ENCODE measurements at places on chromosomes 11 and 22. TPM values are rescaled to one million over a fixed set of nuclear protein-coding genes. Genes with fewer than 3 reads are reported as not detected.

- DNase-seq, result no peak
These were observed 13.5 kb downstream of the FBLN1 start for GRCh38 chr22:45516163-45516562.

DNA sequence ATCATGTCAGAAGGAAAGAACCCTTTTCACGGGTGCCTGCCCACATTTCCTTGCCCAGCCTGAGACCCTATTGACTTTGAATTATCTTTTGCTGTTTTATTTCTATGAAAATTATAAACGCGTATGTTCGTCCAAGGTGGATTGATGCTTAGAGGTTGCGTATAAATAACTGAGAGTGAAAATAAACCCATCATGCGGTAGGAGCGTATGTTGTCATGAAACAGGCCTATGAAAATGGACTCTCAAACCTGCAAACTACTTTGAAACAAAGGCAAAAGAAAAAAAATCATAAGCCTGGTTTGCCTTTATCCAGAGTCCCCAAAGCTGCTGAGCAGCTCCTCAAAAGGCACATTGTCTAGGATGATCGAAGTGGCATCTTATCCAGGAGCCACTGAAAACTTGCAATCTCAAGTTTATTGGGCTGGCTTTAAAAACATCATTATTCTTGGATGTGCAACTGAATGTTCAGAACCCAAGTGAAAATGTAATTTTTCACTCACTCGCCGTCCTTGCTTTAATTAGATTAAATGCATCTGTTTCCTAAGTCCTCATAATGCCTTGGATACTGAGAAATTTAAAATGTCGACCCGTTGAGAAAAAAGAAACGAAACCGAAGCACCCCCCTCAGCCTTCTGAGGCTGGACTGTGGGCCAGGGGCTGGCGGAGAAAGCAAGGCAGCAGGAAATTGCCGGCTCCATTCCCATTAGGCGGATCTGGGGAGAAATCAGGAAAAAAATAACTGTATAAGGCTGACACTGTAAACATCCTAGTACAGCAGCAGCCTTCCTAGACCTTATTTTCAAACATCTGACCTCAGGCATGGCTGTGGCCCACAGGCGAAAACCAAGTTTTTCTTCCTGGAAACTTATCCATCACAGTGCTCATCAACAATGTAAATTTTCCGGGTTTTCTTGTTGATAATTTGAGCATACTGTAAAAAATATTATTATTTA, 82.9 kb upstream of the PPARA start:
- DNase-seq, result peak; percentile 68

GRCh38 chr11:130467116-130467900, 18.9 kb downstream of the ADAMTS15 start:
- no peak for DNase-seq

GRCh38 chr11:14645015-14645912, 1.7 kb downstream of the PDE3B start:
- DNase-seq, result peak; percentile 14

- peak; percentile 79 for DNase-seq
These were observed 20.6 kb downstream of the MORC2 start for GRCh38 chr22:30947816-30948454.

Gene CLNS1A
- 419 TPM for total RNA-seq

Gene TNRC6B
- total RNA-seq, result 19.1 TPM

- peak; percentile 32 for DNase-seq
These were observed 147.2 kb downstream of the TRPC6 start for GRCh38 chr11:101436511-101437142.

GRCh38 chr11:6627762-6628241, 8.6 kb upstream of the TPP1 start:
- no peak for DNase-seq

Gene THRSP
- total RNA-seq, result not detected

DNA sequence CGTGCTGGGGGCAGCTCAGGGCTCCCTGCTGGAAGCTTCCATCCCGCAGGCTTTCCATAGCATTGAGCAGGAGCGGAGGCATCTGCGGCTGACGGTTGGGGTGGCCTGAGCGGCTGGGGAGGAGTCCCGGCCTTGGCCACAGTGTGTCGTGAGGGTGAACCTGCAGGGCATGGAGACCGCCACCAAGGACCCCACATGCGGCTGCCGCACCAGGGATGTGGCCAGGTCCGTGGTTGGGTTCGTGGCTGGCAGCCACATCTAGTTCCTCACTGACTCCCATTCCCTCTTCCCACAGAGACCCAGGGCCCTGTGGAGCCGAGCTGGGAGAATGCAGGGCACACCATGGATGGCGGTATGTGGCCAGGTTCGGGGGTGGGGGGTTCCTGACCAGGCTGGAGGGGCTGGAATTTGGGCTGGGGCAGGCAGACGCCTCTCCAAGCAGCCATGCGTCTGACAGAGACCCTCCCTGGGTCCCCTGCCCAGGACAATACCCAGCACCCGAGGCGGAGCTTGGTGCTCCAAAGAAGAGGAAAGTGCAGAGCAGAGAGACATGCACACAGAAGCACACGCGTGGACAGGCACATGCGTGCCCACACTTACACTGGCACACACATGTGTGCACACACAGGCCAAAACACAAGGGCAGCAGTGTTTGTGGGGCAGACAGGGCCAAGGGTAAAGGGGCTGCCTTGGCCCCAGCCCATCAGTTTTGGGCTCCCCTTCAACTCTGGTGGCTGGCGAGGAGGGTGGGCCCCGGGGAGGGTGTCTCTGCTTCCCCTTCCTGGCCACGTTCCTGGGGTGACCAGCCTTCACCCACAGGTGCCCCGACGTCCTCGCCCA, 2.7 kb downstream of the MUC5B start:
- DNase-seq, result no peak

DNA sequence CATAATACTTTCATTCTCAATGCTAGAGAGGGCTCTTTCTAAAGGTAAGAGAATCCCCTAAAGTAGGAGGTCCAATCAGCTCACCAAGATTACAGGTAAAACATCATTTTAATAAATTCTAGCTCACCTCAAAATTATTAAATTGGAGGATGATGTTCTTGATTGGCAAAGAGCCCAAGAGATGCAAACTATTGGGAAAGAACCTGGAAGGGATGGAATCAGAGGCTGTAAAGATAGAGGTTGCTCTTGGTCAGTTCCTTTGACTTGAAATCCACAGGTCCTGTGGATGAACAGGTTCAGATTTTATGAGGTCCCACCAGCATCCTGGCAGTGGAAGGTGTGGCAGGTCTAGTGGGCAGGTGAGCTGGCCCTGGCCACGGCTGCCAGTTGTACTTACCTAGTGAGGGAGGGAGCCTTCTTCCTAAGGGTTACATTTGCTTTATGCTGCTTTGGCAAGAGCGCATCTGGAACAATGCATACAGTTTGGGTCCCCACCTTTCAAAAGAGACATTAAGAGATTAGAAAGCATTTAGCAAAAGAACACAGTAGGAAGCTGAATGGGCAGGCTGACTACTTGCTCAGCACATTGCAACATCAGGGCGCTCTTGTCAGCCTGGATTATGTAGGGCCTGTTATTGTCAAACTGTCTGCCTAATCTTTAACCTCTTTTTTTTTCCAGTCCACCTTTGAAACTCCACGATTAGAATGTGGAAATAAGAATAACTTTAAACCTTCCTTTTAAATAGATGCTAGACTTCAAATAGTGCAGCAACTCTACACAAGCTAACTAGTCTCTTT, 97.0 kb downstream of the RDX start:
- DNase-seq, result peak; percentile 80

- DNase-seq, result peak; percentile 69
These were observed 7.5 kb downstream of the MALAT1 start for GRCh38 chr11:65506290-65506771.

DNA sequence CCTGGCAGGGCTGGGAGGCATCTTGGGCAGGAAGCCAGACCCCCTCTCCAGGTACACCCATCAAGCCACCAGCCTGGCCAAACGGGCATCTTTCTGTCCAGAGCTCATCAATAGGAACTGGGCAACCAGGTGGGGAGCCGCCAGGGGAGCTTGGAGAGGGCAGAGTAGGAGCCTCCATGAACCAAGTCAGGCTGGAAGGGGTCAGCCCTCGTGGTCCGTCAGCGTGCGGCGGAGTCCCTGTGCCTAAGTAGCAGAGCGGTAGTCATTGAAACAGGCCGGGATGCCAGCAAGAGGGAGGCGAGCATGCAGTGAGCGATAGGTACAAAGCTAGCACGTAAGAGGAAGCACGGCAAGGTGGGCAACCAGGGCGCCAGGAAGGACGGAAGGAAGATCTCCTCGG, 1.7 kb downstream of the RTL6 start:
- no peak for DNase-seq

Gene SULT4A1
- 0.49 TPM for total RNA-seq

Gene OR51Q1
- total RNA-seq, result not detected

GRCh38 chr11:2380807-2381350, 3.8 kb downstream of the CD81 start:
- DNase-seq, result no peak

Gene BIK
- not detected for total RNA-seq

Gene CD151
- 159 TPM for total RNA-seq

GRCh38 chr22:30668386-30668710, 673 bp upstream of the DUSP18 start:
- DNase-seq, result no peak

Gene OR5M11
- not detected for total RNA-seq

Gene KCNK7
- 0.09 TPM for total RNA-seq

Gene C1QTNF4
- total RNA-seq, result not detected

Gene A4GALT
- total RNA-seq, result 22.2 TPM

GRCh38 chr22:31447337-31447736, 42.3 kb downstream of the EIF4ENIF1 start:
- DNase-seq, result no peak

GRCh38 chr11:125448136-125448535, 47.9 kb downstream of the FEZ1 start:
- peak; percentile 64 for DNase-seq

DNA sequence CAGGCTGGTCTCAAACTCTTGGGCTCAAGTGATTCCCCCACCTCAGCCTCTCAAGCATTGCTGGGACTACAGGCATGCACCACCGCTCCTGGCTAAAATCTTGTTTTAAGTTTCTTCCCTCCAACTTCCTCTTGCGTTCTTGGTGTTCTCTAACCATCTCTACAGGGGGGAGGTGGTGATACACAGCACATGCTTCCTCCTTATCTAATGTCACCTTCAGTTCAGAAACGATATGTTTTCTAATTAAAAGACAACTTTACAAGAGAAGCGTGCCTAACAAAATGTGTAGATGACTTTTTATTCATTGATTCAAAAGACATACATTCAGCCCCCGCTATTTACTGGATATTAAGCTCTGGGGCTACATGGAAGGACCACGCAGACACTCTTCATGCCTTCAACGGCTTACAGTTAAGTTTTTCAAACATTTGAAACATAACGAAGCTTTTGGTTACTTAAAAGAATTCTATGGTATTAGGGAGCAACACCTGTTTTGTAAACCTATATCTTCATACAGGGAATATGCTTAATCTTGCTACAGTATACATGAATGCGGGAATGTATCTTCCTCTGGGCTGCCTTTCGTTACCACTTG, 933 bp upstream of the DLAT start:
- no peak for DNase-seq

Gene SLC22A12
- total RNA-seq, result not detected

DNA sequence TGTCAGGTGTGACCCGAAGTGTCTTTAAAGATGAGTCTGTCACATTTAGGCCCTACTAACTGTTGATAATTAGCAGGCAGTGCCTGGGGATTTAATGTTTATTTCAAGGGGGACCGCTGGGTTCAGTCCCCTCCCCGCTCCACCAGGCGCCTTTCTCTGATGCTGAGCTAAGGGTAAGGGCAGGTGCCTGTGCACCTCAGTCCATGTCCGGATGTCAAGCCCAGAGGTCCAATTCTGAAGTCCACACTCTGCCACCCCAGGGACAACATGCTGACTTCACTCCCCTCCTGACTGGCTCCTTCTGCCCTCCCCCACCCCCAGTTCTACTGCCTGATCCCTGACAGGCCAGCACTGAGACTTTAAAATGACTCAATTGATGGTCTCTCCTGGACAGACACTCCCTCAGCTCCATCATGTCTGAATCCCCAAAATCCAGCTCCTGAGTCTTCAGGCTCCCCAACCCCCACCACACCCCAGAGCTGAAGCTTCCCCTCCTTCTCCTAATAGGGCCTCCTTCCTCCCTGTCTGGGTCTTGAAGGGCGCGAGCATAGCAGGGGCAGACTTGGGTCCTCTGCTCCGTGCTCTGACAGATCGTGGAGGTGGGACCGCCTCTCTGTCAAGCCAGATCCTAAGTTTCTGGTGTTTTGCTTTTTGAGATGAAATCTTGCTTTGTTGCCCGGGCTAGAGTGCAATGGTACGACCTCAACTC, 49.8 kb upstream of the ANO1 start:
- no peak for DNase-seq

DNA sequence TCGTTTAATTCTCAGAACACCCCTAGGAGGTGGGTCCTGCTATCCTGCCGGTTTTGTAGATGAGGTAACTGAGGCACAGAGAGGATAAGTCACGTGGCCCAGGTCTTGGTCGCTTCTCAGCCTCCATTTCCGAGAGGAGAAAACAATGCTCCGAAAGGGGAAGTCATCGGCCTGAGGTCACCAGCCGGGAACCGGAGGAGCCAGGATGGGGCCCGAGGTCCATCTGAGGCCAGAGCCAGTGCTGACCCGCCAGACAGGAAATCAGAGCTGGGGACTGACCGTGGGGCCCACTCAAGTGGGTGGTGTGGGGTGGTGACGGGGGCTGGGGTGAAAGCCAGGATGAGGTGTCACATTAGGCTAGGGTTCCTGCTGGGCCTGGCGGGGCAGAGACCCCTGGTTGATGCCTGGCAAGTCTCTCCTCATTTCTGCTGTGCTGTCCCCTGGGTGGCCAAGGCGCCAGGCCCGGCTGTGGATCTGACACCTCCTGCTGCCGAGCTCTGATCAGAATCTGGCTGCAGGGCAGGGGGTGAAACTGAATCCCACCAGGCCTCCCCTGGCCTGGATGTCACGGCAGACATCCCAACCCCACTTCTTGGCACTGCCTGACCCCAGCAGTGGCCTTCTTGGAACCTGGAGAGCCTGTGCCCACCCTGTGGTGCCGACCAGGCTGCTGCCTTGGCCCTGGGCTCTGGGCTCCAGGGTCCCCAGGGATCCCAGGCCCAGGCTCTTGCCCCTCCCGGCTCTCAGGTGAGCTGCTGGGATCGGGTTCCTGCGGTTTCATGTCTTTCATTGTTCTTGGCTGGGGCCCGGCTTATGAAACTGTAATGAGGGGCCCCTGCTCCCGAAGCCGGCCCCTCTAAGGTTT, 12.0 kb downstream of the TRIOBP start:
- no peak for DNase-seq

GRCh38 chr11:33329705-33330329, 72.6 kb downstream of the HIPK3 start:
- DNase-seq, result peak; percentile 83

GRCh38 chr11:83681031-83681781, 395.0 kb upstream of the CCDC90B start:
- DNase-seq, result no peak

DNA sequence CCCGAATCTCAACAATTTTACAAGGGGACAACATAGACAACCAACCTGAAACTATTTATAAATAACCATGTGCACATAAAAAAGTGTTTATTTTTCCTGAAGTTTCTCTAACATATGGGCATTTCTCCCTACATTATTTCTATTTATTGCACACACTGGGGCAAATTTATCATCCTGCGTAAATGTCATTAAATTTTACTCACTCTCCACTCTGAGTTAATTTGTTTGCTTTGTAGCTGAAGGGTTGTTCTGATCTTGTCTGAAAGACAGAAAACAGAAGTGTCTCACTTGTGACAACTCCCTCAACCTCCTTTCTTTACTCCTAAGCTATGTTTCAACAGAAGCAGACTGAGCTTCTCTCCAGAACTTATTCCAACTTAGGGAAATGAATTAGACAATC, 194.2 kb downstream of the HIPK3 start:
- no peak for DNase-seq

Measured in fibroblast of the aortic adventitia (primary cell).